ENCODE measurements at places on chromosomes 7 and 10.

DNA sequence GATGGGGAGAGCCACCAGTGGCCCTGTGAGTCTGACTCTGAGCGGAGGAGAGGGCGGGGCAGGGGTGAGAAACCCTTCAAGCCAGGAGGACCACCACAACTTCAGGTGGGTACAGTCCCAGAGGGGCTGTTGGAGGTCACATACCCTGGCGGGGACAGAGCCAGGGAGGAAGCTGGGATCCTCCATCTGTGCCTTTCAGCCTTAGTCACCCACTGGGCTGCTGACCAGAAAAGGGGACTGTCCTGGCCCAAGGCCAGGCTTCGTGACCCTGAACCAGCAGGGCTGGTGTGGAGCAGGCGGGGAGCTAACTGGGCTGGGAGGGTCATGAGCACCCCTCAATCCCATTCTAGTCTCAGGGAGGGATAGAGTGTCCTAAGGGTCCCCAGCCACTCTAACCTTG lies 1.5 kb upstream of the CALHM3 start:
- DNase-seq, result no peak

DNA sequence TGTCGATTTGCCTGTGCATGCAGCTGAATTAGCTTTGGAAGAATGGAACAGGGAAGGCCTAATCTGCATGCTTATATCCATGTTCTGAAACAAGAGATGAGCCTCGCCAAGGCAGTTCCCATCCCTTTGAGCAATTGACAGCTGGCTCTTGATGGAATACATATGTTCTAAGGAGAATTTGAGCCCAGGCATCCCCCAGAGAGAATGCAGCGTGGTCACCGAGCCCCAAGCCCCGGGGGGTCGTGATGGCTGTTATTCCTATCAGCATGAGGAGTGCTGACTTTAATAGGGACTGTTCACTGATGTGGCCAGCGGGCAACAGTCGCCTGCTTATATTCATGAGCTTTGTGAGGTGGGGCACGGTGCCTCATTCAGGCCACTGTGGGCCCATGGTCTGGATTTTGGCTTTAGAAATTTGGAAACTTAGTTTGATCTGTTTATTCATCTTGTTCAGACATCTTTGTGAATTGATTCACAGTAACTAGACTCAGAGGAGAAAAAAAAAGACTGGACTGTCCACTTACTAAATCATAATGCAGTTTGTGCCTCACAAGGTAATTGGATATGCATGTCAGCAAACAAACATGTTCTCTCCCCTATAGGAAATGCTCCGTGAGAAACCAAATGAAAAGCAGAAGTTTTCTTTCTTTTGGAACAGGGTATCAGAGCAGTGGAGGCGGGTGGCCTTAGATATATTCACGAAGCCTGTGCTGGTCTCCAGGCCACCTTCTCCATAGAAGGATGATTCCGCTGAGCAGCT lies 204.9 kb downstream of the CCDC3 start:
- no peak for DNase-seq

- DNase-seq, result no peak
Measured at GRCh38 chr7:7793249-7793648, 74.8 kb upstream of the RPA3 start.

DNA sequence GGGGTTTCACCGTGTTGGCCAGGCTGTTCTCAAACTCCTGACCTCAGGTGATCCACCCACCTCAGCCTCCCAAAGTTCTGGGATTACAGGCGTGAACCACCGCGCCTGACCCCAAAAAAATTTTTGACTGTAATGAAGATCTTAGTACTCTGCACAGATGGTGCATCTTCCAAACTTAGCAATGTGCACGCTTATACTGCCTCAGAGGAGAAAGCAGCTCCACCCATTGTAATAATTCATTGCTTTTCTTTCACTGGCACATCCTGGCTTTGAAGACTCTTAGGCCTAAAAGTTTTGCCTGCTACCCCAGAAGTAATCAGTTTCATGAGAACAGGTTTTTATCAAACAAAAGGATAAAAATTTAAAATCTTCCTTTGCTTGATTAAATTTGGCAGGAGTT lies 52.1 kb upstream of the OIT3 start:
- no peak for DNase-seq

DNA sequence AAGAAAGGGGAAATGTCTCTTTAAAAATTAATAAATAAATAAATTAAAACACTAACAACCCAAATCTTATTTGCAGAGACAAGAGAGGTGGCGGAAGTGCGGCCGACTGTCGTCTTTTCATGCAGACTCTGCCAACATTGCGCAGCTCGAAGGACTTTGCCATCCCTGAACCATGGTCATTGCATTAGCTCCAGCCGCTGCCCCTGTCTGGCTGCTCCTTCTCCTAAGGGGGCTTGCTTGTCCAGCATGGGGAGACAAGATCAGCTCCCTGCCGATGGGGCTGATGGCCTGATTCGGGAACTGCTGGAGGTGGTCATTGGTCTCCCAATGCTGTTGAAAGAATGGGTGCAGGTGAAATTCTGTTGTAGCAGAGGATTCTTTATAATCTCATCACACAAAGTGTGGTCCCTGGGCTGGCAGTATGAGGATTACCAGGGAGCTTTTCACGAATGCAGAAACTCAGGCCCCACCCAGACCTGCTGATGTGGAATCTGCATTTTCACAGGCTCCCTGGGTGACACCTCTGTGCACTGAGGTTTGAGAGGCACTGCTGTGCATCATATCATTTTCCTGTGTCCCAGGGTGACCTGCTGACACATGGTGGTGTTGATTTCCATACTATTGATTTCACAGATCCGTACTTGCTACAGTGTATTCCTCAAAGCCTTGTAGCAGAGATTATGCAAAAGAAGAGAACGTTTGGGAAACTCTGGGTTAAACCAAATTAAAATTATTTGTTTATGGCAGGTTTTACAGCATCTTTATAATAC lies 172.4 kb upstream of the ZMIZ1 start:
- no peak for DNase-seq

- DNase-seq, result no peak
Measured at GRCh38 chr7:158443688-158444483, 143.7 kb downstream of the PTPRN2 start.

DNA sequence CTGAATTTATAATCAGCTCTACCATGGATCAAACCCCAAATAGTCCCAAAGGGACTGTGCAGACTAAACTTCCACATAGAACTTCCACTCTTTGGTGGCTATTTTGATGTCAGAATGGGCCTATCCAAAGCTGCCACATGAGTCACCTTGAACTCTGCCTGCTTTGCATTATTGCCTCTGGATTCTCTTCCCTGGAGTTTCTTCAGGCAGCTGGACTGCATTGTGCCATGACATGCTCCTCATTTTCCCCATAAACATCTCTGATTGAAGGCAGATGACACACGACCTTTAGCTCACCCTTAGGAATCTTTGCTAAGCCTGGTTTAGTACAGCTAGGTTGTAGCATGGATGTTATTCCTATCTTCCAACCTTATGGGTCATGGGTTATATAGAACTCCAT lies 251.7 kb downstream of the FZD1 start:
- DNase-seq, result no peak

DNA sequence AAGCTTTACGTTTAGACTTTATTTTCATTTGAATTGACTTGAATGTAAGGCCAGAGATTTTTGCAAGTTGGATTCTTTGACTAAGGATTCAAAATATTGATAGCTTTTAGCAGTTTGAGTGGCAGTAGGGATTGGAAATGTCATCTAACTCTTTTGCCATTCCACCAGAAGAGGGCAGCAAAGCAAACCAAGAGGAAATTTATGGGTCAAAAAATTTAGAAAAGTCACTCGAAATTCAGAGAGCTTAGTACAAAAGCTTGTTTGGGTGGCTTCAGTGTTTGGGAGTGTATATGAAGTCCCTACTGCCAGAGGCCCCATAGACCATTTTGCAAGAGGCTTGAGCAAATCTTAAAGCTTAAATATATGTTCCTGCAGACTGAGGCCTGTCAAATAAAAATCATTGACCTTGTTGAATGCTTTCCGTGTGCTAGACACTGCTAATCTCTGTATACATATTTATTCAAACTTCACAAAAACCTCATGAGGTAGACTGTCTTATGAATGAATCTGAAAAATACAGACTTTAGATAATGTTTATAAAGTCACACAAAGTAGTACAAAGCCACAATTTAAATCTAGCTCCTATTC lies 44.6 kb upstream of the RSBN1L start:
- no peak for DNase-seq

- no peak for DNase-seq
Measured at GRCh38 chr10:124977648-124978375, 35.9 kb downstream of the ZRANB1 start.

DNA sequence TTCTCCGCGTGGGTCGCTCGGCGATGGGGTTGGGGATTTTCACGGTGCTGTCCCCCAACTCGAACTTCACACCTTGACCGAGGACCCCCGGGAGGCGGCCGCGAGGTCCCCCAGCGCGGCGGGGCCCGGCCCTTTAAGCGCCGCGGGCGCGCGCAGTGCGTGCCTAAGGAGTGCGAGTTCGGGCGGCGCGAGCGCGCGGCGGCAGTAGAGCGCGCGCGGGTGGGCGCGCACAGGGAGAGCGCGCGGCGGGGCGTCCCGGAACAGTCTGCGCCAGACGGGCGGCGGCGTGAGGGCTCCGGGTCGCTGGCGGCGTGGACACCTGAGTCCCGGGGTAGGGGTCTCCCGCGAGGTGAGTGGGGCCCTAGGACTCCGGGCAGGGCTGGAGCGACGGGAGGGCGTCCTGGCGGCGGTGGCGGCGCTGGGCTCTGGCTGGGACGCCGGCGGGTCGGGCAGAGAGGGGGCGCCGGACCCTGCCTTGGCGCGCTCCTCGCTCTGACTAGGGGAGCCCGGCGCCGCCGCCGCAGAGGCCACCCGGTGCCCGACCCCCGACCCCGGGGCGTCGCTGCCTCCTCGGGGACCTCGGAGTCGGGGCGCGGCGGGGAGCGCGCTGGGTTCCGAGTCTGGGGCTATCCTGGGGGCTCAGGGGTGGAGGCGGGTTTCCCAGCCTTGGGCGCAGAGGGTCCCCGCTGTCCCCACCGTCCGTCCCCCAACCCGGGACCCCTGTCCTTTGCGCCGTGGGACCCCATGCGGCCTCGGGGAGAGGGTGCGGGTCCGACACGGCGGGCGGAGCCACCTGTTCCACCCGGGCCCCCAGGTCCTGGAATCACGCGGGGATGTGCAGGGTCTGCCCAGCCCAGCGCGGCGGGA lies at the start of gene PROSER2:
Gene PROSER2, plus strand, starts transcription at position 235 of the 867 bp plus-strand sequence. CDS start 28,722 bp downstream, outside the sequence.
- DNase-seq, result no peak

GRCh38 chr10:44651834-44652233 lies 259.3 kb upstream of the TMEM72 start:
- no peak for DNase-seq

- no peak for DNase-seq
Measured at GRCh38 chr7:50720295-50720694, 62.4 kb downstream of the GRB10 start.

- no peak for DNase-seq
Measured at GRCh38 chr7:95501261-95501832, 15.6 kb downstream of the ASB4 start.

- no peak for DNase-seq
Measured at GRCh38 chr10:44343843-44344242, 41.1 kb downstream of the CXCL12 start.

GRCh38 chr10:109474261-109474660 lies 449.1 kb downstream of the XPNPEP1 start:
- DNase-seq, result no peak

- no peak for DNase-seq
Measured at GRCh38 chr10:124652701-124653100, 91.5 kb downstream of the FAM53B start.

- DNase-seq, result no peak
Measured at GRCh38 chr10:7275761-7276440, 134.9 kb downstream of the SFMBT2 start.

DNA sequence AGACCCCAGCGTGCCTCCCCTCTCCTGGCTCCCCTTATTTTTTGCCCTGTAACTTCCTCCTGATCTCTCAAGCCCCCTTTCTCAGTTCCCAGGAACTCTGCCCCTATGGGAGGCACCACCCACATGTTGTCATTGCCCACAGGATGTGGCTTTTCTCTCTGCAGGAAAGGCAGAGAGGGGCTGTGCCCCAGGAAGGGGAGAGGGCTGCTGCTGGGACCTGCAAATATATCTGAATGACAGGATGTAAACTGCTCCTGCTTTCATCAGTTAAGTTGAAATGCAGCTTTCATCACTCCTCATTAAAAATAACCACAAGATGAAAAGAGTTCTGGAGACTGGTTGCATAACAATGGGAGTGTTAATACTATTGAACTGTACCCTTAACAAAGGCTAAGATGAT lies 103.3 kb downstream of the CLEC2L start:
- no peak for DNase-seq

- DNase-seq, result no peak
Measured at GRCh38 chr7:52992479-52993162, 42.8 kb upstream of the POM121L12 start.

- DNase-seq, result no peak
Measured at GRCh38 chr7:151070574-151070960, 10.0 kb downstream of the FASTK start.

GRCh38 chr7:141763797-141764196 lies at the start of gene TAS2R3:
Gene TAS2R3, plus strand, starts transcription at chr7:141764097. Its CDS starts 62 bp downstream, at chr7:141764159.
- DNase-seq, result no peak

DNA sequence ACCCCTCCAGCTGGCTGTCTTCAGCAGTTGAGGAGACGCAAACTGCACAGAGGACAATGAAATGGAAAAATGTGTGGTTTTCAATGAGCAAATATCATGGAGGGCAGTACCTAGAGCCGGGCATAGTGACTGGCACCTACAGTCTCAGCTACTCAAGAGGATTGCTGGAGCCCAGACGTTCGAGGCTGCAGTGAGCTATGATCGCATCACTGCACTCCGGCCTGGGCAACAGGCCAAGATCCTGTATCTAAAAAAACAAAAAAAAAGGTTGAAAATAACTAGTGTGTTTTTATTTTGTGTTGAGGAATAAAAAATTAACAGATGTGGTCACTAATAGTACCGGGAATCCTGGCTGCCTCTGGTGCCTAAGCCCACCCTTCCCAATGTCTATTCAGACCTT lies 345.5 kb downstream of the GALNT17 start:
- no peak for DNase-seq

DNA sequence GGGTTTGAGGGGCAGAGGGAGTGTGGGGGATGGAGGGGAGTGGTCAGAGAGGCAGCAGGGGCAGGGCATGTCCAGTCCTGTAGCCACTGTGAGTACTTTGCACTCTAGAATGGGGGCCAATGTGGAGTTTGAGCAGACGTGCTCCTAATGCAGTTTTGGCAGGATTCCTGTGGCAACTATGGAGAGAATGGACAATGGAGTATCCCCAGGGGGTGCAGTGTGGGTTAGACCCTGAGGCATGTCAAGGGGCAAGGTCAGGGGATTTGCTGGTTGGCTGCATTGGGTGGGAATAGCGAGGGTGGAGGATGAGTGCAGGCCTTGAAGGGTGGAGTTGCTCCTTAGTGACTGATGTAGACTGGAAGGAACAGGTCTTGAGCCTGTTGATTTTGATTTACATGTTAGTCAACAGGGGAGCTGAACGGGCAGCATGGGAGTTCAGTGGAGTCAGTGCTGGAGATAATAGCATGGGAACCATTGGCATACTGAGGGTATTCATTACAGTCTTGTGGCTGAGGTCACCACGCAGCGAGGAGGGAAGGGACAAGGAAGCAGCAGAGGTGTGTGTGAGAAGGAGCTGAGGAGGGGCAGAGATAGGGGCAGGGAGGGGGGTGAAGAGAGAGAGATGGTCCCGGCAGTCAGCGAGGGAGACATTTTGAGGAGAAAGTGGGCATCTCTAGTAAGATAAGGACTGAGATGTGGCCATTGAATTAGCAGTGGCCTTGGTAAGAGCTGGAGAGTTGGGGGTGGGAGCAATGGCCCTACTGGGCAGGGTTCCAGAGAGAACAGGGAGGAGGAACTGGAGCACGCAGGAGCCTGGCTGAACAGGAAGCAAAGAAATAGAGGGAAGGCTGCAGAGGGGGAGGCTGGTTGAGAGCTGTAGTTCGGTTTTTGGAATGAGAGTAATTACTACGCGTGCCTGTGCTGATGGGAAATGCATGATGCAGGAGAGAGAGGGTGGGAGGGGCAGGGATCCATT lies 112.7 kb downstream of the CCNY start:
- no peak for DNase-seq

GRCh38 chr7:99224899-99225265 lies 17.0 kb upstream of the KPNA7 start:
- DNase-seq, result no peak

Measured in stimulated activated CD8-positive, alpha-beta memory T cell treated with anti-CD3 and anti-CD28 coated beads, Interleukin-15, amount 100 ng/mL, for 4 hours (primary cell).